ENCODE measurements at places on chromosomes 6 and 20.

DNA sequence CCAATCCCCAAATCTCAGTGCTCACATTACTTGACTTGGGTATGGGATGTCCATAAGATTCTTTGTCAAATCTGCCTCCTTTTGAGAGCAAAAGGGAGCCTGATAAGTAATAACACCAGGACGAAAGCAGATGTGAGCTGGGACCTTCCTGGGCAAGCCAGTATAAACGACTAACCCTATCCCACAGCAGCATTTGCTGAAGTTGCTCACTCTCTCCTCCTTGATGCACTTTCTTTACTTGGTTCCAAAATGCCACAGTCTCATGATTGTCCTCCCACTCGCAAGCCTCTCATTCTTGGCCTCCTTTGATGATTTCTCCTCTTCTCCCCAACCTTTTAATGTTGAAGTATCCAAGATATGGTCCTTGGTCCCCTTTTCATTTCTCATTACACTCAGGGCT lies 44.7 kb upstream of the TAGAP start:
- DNase-seq = no peak

DNA sequence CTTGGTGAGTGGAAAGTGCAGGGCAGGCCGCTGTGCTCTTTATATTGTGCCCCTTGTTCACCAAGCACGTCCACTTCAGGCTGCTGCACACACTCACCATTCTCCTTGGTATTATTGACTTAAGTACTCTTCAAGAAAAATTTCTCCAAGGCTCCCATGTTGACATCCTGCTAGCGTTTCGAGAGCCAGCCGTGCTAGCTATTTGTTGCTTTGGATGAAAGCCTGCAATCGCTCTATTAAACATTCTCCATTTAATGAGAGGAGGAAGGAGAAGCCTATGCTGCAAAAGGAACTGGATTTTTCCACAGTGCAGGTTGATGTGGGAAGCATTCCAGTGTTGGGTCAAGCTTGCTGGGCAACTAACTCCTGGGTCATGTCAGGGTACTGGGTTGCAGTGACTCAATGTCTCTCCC lies 113.5 kb downstream of the CD83 start:
- no peak for DNase-seq

DNA sequence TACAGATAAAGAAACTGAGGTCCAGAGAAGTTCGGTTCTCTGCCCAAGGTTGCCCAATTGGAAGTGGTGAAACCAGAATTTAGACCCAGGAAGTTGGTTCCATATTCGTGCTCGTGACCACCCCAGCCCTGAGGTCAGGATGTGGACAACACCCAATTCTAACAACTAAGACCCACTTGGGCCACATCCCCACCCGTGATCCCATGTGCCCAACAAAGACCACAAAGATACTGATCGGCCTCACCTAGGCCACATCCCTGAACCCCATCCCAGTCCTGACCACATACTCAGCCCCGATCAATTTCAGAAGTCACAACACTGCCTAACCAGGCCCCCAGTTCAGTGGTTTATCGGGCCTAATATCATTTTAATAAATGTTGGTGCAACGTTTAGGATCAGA lies 138.4 kb downstream of the PREX1 start:
- no peak for DNase-seq

- DNase-seq = no peak
Observed at GRCh38 chr6:34722451-34722850, 25.9 kb upstream of the ILRUN start.

- no peak for DNase-seq
Observed at GRCh38 chr20:1418350-1418749, 25.5 kb upstream of the FKBP1A start.

- no peak for DNase-seq
Observed at GRCh38 chr20:57702091-57702490, 7.7 kb downstream of the PMEPA1 start.

All from stimulated activated CD8-positive, alpha-beta memory T cell treated with anti-CD3 and anti-CD28 coated beads, Interleukin-15, amount 100 ng/mL, for 48 hours (primary cell).